Muscle of arm (tissue), 14 donors: ENCODE measurements at places on chromosomes 13 and 19.

- no peak for DNase-seq
Measured at GRCh38 chr13:45951724-45952123, 100.2 kb upstream of the SIAH3 start.

GRCh38 chr13:80906860-80907259, 565.9 kb upstream of the SPRY2 start:
- no peak for DNase-seq

GRCh38 chr13:41313117-41313516, 2.0 kb downstream of the NAA16 start:
- DNase-seq = no peak

GRCh38 chr19:710767-711166, 2.0 kb downstream of the PALM start:
- DNase-seq = no peak

GRCh38 chr13:99074693-99075092, 96.8 kb upstream of the DOCK9 start:
- DNase-seq = no peak

DNA sequence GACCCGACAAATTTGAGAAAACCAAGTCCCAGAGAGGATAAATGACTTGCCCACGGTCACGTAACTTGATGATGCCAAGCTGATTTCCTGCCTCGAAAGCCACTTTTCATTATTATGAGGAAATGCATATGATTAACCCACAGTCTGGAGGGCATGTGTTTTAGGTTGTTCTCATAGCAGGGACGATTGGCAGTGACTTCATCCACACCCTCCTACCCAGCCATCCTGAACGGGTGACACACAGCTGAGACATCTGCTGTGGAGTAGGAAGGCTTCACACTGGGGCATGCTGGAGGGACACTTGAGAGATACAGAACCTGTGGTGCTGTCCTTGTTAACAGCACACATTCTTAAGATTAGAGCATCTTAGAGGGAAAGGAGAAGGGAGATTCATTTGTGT, 65.4 kb upstream of the WDFY2 start:
- DNase-seq = no peak

DNA sequence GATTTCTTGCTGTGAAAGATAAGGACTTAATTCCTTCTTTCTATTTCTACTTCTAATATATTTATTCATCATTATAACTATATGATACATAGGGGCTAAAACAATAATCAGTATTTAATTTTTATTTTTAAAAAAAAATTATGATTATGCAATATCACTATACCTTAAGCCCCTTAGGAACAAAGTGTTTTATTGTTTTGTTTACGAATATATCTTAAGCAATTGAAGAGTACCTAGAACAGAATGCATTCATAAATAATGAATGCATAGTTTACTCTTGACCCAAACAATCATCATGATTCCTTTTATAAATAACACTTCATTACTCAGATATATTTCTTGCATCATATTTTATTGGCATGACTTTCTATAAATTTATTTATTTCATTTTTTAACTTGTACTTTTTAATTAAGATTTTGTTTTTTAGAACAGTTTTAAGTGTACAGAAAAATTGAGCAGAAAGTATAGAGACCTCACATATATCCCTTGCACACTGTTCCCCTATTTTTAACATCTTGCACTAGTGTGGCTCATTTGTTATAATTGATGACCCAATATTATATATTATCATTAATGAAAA, 339.9 kb upstream of the SPRY2 start:
- DNase-seq = no peak
